ENCODE measurements at places on chromosomes 5 and 9.

DNA sequence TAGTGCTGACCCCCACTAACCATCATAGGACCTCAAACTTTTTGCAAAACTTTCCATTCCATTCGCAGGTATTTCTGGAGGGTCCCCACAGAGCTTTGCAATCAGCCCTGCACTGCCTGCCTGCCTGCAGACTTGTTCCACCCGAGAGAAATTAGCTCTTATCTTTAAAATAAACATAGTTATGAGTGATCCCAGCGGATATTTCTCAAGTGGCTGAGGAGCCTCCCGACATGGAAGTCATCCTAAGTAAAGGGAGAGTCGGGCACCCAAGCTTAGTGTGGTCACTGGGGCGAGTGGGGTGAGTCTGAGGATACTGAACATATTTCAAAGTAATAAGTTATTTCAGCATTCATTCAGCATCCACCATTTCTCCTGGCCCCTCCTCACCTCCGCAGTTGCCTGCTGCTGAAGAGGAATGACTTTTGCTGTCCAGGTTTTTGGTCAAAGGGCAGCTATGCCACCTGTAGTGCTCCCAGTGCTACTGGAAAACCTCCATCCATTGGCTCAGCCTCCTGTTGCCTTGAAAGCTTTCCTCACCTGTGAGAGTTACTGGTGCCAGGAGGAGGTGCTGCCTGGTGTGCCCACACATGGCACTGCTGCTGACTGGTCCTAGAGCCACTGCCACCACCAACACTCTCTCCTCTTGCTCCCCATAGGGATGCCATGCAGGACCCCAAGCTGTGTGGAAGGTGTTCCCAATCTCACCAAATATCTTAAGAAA, 89.7 kb upstream of the PCSK1 start:
- DNase-seq, result no peak

DNA sequence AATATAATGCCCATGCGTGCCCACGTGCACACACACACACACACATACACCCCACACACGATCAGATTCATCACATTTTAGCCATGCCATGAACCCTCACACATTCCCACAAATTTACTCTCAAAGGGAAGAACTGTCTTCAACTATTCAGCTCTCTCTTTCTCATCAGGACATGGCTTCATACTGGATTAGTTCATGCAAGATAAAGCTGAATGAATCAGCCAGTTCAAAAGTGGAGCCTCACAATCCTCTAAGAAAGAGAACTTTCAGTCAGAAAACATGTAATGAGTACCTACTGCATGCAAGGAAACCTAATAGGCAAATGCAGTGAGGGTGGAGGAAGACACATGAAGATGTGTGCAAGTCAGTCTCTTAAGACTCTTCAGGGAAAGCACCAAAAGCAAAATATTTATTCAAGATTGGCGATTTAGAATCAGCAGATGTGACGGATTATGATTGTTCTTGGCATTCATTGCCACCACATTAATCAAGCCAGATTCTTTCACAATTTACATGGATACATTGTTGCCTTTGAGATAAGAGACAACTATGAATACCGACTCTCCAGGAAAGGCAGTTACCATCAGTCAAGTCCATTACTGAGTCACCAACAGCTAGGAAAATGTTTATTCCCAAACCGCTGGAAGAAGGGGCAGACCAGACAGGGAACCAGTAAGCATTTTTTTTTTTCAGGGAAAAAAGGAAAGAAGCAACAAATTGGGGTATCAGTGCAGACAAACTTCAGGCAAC, 30.3 kb upstream of the PUM3 start:
- no peak for DNase-seq

- no peak for DNase-seq
Measured at GRCh38 chr5:108345541-108346171, 36.2 kb downstream of the FBXL17 start.

GRCh38 chr5:10199692-10200091, 50.0 kb downstream of the ATPSCKMT start:
- DNase-seq, result no peak

DNA sequence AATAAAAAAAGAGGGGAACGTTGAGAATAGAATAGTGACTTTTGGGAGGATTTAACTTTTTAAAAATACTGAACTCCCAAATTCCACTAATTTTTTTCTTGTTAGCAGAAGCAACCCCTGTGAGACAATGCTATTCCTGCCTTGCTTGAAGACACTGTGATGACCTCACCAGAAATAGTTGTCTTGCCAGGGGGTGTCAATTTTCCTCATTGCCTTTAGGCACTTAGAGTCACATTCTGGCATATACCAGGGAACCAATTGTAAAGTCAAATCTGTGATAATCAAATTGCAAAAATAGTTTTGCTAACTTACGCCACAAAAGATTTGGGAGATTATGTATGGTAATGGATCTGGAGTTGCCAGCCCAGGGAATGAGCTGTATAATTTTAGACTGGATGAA, 42.8 kb upstream of the RPS23 start:
- no peak for DNase-seq

DNA sequence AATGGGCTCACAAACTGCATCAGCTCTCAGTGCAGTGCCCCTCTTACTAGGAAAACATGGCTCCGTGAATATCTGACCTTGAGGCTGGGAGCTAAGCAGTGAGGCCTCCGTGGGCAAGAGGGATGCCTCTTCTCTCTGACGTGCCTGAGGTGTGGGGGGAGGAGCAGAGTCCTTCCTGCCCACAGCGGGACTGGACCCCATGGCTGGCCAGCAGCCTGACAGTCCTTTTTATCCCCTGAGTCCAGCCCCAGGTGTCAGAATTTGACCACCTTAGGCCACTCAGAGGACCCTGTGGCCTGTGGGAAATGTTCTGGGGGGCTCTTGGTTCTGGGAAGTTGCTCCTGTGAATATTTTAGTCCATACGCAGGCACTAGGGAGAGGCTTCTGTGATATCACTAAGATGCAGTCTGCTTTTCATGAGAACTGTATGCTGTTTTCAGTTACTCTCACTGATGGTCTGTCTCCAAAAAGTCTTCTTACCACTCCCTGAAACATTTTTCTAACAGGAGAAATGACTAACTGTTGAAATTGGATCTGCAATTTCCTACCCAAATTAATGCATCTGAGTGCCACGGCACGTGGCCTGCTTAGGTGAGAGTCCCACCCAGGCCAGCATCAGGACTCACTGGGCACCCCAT, 23.4 kb downstream of the ANGPTL2 start:
- DNase-seq, result no peak

- no peak for DNase-seq
Measured at GRCh38 chr5:137584262-137584661, 85.1 kb upstream of the SPOCK1 start.

DNA sequence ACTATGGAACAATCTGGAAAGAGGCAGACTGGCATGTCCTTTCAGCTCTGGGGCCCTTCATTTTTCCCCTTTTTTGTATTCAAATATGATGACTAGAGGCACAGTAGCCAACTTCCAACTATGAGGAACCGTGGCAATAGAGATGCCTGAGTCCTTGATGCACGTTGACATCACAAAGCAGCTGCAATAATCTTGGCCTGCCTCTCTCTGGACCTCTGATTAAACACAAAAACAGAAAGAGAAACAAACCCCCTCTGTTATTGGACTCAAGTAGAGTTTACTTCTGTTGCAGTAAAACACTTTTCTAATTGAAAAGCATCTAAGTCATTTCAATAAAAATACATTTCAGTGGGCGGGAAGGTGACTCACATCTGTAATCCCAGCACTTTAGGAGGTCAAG, 122.2 kb upstream of the GRAMD2B start:
- DNase-seq, result no peak

GRCh38 chr5:136491806-136492205, 126.5 kb upstream of the TRPC7 start:
- no peak for DNase-seq

DNA sequence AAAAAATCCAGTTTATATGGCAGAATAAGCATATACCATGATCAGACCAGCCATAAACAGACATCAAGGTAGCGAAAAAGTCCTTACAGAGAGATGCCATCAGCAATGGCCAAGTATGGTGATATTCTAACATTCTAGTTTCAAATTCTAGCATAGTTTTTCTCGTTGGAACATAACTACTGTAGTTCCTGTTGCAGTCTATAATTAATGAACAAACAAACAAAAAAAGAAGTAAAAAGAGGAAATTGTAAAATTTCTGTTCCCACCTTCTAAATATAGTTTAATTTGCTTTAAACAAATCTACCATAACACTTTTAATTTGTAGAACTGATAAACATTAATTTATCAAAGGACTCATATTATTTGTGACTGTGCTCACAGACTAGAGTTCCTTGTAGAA, 9.9 kb upstream of the CD180 start:
- no peak for DNase-seq

DNA sequence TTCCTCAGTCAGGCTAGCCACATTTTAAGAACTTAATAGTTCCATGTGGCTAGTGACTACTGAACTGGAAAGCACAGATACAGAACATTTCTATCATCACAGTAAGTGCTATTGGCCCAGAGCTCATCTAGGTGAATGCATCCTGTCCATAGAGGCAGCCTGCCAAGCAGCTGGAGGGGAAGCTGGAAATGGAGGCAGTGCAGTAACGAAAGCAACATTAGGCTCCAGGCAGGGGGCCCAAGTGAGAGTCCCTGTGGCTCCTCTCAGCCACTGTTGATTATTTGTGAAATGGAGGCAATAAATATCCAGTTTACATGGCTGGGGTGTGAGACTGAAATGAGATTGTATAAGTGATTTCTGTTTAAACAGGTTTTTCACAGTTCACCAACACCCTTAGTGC, 227.2 kb upstream of the KLF9 start:
- DNase-seq, result no peak

- DNase-seq, result no peak
Measured at GRCh38 chr9:86097510-86098224, 1.7 kb downstream of the GOLM1 start.
